ENCODE measurements at places on chromosomes 13 and 19.

GRCh38 chr19:49987159-49987698, 26.3 kb upstream of the SIGLEC11 start:
- peak; percentile 89 for ATAC-seq

- ATAC-seq: peak; percentile 14
These were observed 630 bp downstream of the COQ8B start for GRCh38 chr19:40716031-40716481.

GRCh38 chr13:102195566-102196462, 206.0 kb downstream of the FGF14 start:
- ATAC-seq: no peak

DNA sequence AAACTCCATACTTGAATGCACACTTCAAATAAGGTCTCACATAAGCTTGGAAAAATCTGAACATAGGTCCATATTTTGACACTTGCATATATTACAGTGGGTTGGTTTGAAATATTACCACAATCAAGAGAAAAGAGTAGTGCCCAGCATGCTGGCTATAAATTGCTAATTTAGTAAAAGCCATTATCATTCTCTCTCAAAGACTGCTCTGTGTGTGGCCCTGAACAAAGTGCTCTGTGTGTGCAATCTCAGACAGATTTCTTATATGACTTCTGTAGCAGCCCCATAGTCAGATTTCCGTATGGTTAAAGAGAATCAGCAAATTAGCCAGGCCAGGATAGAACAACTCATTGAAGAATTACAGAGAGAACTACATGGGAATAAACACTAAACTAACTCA, 78.2 kb downstream of the LIG4 start:
- no peak for ATAC-seq

DNA sequence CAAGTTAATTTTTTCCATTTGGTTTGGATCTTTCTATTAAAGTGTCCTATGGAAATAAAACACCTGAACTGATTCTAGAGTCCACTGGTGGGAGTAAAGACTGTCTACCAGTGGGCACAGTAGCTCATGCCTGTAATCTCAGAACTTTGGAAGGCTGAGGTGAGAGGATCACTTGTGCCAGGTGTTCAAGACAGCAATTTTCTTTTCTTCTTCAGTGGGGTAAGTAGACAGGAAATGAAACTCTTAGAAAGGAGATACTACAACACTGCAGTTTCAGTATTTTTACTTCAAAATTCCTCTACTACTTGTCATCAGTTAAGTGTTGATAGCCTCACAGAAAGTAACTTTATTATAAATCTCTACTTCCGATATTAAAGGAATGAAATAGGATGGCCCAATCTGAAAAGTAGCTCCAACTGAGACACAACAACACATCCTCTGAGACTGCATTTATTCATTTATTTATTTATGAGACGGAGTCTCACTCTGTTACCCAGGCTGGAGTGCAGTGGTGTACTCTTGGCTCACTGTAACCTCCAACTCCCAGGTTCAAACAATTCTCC, 26.3 kb downstream of the DNMT1 start:
- ATAC-seq: no peak

DNA sequence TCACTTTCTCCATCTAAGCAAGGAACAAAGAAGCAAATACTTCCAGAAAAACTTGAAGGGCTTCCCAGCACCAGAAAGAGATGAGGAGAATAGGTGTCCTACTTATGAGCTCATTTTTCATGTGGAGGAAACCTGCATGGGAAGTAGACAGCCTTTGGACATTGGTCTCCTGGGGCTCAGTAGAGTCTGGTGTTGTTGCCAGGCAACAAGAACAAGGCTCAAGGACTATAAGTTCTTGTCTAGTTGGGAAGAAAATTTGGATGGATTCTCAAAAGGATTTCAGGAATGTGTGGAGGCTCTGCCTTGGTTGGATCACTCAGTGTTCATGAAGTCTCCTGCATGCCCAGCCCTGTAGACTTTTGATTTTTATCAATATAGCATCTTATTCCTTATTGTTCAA, 84.5 kb downstream of the MBNL2 start:
- no peak for ATAC-seq

GRCh38 chr13:22053053-22053452, 382.2 kb downstream of the FGF9 start:
- no peak for ATAC-seq

- no peak for ATAC-seq
These were observed 48.7 kb downstream of the ZNF536 start for GRCh38 chr19:30420881-30421280.

DNA sequence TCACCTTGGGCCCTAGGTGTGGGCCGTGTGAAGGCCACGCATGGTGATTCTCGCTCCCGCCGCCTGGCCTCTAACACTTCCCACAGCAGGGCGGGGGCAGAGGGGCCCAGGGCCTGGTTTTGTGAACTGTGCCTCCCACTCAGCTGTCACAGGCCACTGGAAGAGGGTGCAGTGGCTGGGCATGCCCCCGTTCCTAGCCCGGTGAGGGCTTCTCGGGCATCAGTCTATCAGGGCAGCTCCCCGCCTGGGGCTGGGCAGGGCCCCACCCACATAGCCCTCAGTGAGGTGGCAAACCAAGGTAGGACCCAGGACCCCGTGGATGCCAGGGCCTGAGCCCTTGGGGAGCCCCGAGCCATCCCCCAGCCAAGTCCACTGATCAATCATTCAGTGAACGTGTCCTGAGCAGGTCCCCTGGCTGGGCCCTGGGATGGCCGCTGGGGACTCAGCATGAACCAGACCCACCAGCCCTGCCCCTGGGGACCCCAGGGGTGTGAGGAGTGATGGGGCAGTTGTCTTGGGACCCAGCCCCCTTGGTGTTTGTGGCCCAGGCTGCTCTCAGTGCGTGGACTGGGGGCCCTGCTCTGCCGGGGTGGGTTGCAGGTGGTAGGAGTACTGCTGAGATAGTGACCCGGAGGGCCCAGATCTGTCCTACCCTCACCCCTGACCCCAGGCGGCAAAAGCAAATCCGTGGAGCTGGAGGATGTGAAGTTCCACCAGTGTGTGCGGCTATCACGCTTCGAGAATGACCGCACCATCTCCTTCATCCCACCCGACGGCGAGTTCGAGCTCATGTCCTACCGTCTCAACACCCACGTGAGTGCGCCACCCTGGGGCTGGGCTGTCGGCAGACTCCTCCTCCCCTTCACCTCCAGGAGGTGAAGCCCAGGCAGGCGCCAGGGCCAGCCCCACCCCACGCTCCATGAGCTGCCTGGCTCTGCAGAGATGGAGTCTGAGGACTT, 29.4 kb downstream of the AP1M1 start:
- ATAC-seq: peak; percentile 9

DNA sequence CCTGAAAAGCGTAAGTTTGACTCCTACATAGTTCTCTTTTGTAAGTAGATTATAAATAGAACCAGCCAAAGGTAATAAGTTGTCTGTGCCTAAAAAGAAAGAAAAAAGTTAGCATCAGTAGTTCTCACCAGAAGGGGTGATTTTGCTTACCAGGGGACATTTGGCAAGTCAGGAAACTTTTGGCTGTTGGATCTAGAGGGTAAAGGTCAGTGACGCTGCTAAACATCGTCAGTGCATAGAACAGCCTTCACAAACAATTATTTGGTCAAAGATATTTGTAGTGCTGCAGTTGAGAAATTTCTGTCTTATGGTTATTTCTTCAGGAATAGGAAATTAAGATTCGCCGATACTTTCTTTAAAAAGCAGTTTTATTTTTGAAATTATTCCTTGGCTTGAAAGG, 2.0 kb downstream of the USPL1 start:
- ATAC-seq: no peak

- no peak for ATAC-seq
These were observed 51.0 kb downstream of the WDFY2 start for GRCh38 chr13:51635137-51635878.

- no peak for ATAC-seq
These were observed 85.7 kb downstream of the C13orf42 start for GRCh38 chr13:51025245-51025905.

DNA sequence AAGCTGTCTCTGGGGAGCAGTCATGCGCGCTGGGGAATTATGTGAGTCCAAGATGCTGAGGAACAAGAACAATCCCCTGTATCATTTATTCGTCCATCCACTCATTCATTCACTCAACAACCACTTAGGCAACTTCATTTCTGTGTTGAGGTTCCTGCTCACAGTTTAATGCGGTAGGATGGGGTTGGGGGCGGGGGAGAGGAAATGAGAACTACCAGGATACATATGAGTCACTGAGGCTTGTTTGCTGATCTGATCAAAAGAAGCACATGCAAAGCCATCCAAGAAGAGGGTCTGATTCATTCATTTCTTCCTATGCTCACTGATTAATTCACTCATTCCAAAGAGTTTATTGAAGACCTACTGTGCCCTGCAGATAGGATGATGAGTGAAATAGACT, 20.9 kb downstream of the ZNF536 start:
- no peak for ATAC-seq
